ENCODE measurements at places on chromosomes 7 and 10.

DNA sequence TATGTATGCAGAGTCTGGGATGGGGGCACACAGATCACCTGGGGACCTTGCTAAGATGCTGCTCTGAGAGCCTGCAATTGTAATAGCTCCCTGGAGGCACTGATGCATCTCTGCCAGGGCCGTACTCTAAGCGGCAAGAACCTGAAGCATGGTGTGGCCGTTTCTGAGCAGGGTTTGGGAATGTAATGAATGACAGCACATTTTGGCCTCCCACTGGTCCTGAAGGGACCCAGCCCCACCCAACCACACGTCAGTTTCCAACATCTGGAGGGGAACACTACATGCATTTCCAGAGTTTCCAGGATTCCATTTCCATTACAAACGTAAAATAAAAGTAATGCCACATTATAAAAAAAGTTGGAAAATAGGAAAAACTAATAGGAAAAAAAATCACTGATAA, 14.0 kb downstream of the ZCCHC24 start:
- H3K4me1 ChIP-seq: peaks cover 22% of the 10 kb centered on the region
- no peak for DNase-seq
- H3K36me3 ChIP-seq: peaks cover 13% of the 10 kb centered on the region
- no peaks in the 10 kb centered on the region for H3K27me3 ChIP-seq

- peaks cover 21% of the 10 kb centered on the region for H3K27me3 ChIP-seq
- no peak overlapping the region for H3K4me3 ChIP-seq
- DNase-seq: peak; percentile 69
- no peaks in the 10 kb centered on the region for H3K4me1 ChIP-seq
Observed at GRCh38 chr10:118543714-118544400, 51.6 kb downstream of the PRLHR start.

GRCh38 chr10:120607710-120608703, 151.0 kb downstream of the PLPP4 start:
- no peaks in the 10 kb centered on the region for H3K4me1 ChIP-seq
- H3K4me3 ChIP-seq: no peak overlapping the region
- H3K36me3 ChIP-seq: no peaks in the 10 kb centered on the region
- no peak for DNase-seq

- H3K36me3 ChIP-seq: peaks cover 78% of the 10 kb centered on the region
- no peak overlapping the region for H3K4me3 ChIP-seq
- no peaks in the 10 kb centered on the region for H3K27me3 ChIP-seq
Observed at GRCh38 chr10:68784476-68784875, 42.9 kb upstream of the STOX1 start.

DNA sequence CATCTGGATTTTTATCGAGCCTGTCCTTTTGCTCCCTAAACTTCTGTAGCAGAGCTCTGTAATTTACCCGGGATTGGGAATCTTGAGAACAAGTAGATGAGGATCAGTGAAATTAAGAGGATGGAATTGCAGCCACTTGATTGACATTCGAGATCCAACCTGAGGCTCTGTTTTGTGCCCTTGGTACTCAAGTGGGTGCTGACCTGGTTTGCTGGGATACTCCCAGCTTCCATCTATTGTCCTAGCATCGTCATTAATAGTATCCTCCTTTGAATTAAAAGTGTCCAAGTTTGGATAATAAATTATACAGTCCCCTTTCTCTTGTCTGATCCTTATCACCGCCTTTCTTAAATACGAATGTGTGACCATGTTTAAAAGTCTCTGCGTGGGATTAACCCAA, 17.1 kb downstream of the CELF2 start:
- no peak overlapping the region for H3K4me3 ChIP-seq
- H3K4me1 ChIP-seq: peaks cover 22% of the 10 kb centered on the region
- DNase-seq: no peak
- no peaks in the 10 kb centered on the region for H3K27me3 ChIP-seq
- no peaks in the 10 kb centered on the region for H3K36me3 ChIP-seq

GRCh38 chr10:31278279-31278941, 40.6 kb upstream of the ZEB1 start:
- no peaks in the 10 kb centered on the region for H3K36me3 ChIP-seq
- H3K4me1 ChIP-seq: no peaks in the 10 kb centered on the region
- H3K4me3 ChIP-seq: no peak overlapping the region

DNA sequence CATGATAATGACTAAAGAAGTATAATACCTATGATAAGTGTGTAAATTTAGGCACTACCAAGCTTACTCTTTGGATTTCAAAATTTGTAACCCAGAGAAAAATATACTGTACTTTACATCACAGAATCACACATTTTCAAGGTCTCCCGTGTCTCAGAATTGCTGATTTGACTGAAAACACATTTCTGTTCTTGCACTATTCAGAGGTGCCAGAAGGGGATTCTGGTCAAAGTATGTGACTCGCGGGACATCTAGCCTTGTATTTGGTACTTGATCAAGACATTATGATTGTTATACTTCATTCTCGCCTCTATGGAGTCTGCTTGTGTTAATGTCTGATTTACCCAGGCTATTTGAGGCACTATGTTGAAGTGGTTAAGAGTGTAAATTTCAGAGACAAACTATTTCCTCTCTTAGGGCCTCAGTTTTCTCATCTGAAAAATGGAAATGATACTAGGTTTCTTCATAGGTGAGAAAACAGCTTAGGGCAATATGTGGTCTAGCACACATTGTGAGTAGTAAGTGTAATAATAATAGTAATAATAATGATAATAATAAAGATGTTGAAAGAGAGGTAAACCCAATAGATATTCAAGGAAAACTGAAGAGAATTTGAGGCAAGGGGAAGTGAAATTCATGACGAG, 320.4 kb downstream of the RNLS start:
- DNase-seq: no peak
- no peaks in the 10 kb centered on the region for H3K36me3 ChIP-seq
- no peak overlapping the region for H3K4me3 ChIP-seq
- H3K27ac ChIP-seq: no peak overlapping the region

DNA sequence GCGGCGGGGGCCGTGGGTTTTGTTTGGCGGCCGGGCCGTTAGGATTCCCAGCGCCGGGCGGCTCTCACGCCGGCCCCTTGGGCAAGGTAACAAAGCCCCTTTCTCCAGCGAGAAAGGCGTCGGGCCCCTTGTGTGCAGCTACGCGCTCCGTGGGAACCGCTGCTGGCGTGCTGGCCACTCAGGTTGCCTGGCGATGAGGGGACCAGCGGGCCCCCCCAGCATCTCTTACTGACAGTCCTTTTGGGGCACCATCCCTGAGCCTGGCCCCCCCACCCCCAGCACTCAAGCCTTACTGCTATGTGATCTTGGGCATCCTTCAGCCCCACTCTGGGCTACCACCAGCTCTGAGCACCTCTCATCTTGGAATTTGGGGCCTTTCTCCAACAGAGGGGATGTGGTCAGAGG, 1.8 kb downstream of the LFNG start:
- no peak overlapping the region for H3K27ac ChIP-seq
- H3K27me3 ChIP-seq: no peaks in the 10 kb centered on the region
- H3K4me1 ChIP-seq: peaks cover 64% of the 10 kb centered on the region
- peaks cover 13% of the 10 kb centered on the region for H3K36me3 ChIP-seq
- DNase-seq: no peak
- peak overlapping the region; percentile 65 for H3K4me3 ChIP-seq
